ENCODE measurements at places on chromosomes 6 and 20.
A peak's percentile ranks its signal among the peaks of the same experiment; 100 is the strongest.

DNA sequence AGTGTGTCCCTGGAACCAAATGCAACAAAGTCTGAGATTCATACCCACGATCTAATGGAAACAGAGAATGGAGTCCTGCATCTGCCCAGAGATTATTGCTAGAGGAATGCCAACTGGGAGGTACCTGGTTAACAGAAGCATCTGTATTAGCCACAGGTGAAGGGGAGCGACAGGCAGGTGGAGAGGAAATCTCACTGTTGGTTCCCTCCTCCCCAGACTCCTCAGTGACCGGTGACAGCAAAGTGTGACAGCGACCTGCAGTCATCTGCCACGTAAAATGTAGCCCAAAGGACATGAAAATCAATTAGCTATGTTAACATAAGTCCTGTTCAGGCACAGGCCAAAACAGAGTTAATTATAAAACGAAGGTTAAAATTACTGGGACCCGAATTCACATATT lies 336.6 kb downstream of the SYNE1 start:
- no peak for DNase-seq

GRCh38 chr6:36677059-36677749 lies 1.3 kb upstream of the CDKN1A start:
- no peak for DNase-seq

- DNase-seq: no peak
Measured at GRCh38 chr6:74805916-74806696, 399.7 kb downstream of the COL12A1 start.

DNA sequence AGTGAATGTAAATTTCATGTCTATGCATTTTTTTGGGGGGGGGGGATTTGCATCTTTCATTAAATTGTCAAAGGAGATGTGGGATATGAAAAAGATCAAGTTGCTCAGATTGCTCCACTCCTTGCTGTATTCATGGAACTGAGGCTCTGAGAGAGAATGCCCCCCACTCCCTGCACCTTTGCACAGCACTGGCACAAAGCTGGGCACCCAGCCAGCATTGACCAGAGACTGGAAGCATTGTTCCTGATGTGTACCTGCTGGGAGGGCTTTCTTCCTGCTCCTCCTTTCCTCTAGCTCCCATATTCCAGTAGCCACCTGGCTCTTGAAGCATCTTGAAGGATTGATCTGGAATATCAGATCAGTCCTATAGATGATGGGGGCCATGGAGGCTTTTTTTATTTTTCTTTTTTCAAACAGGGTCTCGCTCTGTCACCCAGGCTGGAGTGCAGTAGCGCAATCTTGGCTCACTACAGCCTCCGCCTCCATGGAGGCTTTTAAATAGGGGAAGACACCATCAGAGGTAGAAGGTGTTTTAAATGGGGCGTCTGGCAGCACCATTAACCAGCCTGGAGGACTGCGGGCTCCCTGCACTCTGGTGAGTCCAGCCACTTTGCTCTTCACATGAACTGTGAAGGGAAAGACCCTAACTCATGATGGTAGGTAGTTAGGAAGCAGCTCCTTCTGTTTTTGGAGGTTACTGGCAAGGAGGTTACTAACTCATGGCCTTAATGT lies 10.9 kb downstream of the DUSP15 start:
- no peak for DNase-seq

DNA sequence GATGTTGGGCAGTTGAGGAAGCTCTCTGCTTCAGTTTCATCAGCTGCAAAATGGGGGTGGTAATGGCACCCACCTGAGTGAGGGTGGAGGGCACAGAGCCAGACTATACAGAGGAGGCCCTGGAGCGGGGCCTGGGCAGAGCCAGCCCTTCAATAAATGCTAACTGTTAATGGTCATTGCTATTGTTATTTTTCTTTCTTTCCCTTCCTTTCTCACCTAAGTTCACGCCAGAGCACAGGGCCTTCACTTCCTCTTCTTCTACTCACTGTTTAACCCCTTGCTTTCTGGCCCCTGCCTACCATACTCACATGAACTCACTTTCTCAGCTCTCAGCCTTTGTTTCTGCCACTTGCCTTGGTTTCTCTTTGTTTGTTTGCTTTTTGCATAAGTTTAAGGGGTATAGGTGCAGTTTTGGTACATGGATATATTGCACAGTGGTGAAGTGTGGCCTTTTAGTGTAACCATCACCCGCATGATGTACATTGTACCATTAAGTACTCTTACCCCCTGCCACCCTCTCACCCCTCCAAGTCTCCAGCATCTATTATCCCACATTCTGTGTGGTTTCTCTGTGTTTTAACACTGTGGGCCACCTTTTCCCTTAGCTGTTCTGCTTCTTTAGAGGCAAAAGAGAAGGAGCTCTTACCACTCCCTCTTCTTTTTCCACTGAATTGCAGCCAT lies 7.5 kb upstream of the RREB1 start:
- no peak for DNase-seq

DNA sequence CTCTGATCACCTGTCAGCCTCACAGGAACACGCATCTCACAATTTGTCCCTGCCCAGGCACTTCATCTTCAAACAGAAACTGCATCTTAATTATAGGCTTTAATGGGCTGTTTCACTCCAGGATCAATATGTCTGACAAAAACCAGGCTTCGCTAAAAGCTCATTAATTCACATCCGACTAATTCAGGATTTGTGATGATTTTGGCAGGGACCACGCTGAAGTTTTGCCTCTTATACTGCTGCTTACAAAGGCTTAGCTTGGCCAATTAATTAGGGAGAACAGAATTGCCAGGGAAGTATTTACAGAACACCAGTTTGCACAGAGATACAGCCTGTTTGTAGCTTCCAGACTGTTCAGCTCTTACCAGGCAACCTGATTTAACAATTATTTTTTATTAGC lies 541.0 kb upstream of the SPTLC3 start:
- no peak for DNase-seq

DNA sequence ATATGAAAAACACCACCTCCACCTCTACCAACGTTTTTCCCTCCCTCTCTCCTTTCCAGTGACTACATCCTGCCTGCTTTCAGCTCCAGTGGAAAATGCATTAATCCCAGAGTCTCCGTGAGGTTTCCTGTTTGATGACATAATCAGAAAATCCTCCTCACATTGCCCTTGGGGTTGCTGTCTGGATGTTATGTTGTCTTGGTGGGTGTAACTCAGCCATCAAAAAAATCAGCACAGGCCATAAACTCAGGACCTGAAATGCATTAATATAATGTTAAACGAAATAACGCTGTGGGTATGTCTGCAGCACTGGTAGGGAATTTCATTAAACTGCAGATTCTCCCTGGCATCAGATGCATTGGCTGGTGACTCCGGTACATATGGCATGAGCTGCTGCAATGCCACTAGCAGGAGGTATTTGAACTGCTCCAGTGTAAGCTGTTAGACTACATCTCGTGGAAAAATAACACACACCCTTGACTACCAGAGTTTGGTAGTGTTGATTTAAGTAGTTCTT lies 297.8 kb downstream of the PRL start:
- DNase-seq: no peak

GRCh38 chr20:48818481-48818987 lies 9.3 kb downstream of the PREX1 start:
- DNase-seq: no peak

GRCh38 chr20:3044336-3044965 lies 1.0 kb downstream of the GNRH2 start:
- DNase-seq: no peak

- no peak for DNase-seq
Measured at GRCh38 chr6:87118054-87118453, 23.1 kb upstream of the CGA start.

GRCh38 chr6:18997375-18997826 lies 610.3 kb downstream of the RNF144B start:
- peak; percentile 45 for DNase-seq

DNA sequence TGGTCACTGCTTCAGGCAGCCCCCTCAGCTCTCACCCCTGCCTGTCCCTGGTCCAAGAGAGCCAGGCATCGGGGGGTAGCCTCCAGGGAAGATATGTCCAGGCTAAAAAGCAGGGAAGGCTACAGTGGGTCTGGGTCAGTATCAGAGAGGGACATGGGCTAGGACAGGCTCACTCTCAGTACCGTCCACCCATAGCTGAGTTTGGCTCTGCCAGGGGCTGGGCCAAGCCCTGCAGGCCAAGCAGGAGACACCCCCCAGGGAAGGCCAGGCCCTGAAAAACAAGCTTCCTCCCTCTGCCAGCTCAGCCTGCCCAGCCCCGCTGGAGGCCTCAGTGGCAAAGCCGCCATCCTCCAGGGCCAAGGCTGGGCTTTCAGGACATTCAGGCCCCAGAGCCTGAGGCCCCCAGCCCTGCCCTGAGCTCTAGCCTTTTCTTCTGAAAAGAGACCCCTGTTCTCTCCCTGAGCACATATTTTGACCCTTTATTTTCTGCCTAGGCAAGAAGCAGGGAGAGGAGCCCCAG lies 28.6 kb upstream of the TGM2 start:
- no peak for DNase-seq

- no peak for DNase-seq
Measured at GRCh38 chr6:139174961-139175360, 40.1 kb downstream of the HECA start.

DNA sequence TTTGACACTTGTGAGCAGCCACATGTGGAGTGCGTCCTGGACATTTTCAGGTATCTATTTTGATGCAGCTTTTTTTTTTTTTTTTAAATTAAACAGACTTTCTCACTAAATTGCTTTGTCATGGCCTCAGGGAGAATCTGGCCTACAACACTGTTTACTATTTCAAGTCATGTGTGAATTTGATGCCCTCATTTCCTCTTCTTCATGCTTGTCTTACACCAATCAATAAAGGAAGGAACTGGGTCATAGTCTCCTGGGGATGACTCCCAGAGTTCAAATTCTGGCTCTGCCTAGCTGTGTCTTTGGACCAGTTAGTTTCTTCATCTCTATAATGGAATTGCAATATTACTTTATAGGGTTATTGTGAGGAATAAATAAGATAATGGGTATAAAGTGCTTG lies 554.1 kb downstream of the PRKN start:
- no peak for DNase-seq

GRCh38 chr6:143368426-143368825 lies 82.1 kb downstream of the ADAT2 start:
- DNase-seq: no peak

- no peak for DNase-seq
Measured at GRCh38 chr6:77466451-77467437, 3.5 kb upstream of the HTR1B start.

GRCh38 chr20:53914781-53915445 lies 155.5 kb downstream of the BCAS1 start:
- no peak for DNase-seq

DNA sequence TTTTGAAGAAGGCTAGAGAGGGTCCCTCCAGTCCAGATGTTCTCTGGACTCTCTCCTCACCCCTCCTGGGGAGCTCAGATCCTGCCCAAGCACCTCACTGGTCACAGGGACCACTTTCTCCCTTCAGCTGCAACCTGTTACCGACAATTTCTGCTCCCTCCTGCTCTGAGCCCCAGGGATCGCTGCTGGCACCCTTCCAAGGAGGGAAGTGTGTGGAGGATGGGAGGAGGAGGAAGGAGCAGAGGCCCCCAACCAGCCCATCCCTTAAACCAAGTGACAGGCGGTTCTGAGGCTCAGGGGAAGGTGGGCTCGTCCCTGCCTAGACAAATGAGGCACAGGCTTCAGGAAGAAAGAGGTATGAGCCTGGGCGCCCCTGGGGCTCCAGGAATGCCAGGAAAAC lies 13.9 kb downstream of the PMEPA1 start:
- no peak for DNase-seq

- DNase-seq: no peak
Measured at GRCh38 chr6:35050757-35051330, 90.3 kb downstream of the TCP11 start.

DNA sequence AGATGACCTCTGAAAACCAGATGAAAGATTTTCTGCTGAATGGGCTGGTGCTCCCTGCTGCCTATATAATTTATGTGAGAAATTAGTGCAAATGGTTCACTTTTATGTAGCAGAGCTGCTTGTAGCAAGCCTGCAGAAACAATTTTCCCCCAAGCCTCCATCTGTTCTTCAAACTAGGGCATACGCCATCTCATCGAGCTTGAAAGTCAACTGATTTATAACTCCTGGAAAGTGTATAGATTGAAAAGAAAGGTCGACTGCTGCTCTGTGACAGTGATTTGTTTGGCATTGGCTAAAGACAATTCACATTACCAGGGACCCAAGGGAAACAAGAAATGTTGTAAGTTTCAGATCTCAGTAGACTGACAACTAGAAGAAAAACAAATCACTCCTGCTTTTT lies 93.3 kb downstream of the PACRG start:
- no peak for DNase-seq

GRCh38 chr6:134199848-134200606 lies 117.9 kb downstream of the SGK1 start:
- no peak for DNase-seq

GRCh38 chr6:15620611-15621010 lies 42.2 kb downstream of the DTNBP1 start:
- peak; percentile 10 for DNase-seq

GRCh38 chr6:145047891-145048290 lies 687.4 kb downstream of the EPM2A start:
- no peak for DNase-seq

DNA sequence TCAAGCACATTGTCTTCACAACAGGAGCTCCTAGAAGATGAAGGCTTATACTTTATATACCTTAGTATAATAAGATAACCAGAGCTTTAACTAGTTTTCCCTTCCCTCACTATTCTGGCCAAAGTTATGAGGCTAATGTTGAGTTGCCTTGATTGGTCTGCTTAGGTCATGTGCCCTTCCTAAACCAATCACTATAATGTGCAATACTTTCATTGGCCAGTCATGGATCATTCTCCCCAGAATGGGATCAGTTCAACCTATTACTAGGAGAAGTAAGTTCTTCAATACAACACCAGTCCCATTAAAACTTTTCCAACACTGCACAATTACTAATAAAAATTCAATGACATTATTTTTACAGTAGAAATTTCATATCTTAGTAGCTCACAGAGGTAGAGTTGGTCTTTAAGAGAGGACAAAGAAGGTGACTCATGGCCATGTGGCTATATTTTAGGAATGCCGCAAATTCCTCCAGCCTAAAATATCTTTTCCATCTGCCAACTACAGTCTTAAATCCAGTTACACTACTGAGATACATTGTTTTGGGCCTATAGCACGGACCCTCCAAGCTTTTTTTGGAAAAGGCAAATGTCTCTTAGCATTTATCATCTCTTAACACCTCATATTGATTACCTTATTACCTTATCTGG lies 12.5 kb upstream of the POU3F2 start:
- no peak for DNase-seq

GRCh38 chr6:87641065-87641692 lies 51.2 kb downstream of the ORC3 start:
- DNase-seq: no peak

- DNase-seq: no peak
Measured at GRCh38 chr6:100171533-100172321, 177.7 kb upstream of the MCHR2 start.

- DNase-seq: no peak
Measured at GRCh38 chr6:162116902-162117525, 610.6 kb downstream of the PRKN start.

GRCh38 chr6:137084865-137085617 lies 40.3 kb upstream of the IL20RA start:
- DNase-seq: no peak
